ENCODE measurements at places on chromosomes 4 and X.

- no peak for DNase-seq
These were observed 61.1 kb downstream of the ABCG2 start for GRCh38 chr4:88097301-88097700.

- DNase-seq, result no peak
These were observed 168.8 kb downstream of the CLCN4 start for GRCh38 chrX:10325611-10326010.

DNA sequence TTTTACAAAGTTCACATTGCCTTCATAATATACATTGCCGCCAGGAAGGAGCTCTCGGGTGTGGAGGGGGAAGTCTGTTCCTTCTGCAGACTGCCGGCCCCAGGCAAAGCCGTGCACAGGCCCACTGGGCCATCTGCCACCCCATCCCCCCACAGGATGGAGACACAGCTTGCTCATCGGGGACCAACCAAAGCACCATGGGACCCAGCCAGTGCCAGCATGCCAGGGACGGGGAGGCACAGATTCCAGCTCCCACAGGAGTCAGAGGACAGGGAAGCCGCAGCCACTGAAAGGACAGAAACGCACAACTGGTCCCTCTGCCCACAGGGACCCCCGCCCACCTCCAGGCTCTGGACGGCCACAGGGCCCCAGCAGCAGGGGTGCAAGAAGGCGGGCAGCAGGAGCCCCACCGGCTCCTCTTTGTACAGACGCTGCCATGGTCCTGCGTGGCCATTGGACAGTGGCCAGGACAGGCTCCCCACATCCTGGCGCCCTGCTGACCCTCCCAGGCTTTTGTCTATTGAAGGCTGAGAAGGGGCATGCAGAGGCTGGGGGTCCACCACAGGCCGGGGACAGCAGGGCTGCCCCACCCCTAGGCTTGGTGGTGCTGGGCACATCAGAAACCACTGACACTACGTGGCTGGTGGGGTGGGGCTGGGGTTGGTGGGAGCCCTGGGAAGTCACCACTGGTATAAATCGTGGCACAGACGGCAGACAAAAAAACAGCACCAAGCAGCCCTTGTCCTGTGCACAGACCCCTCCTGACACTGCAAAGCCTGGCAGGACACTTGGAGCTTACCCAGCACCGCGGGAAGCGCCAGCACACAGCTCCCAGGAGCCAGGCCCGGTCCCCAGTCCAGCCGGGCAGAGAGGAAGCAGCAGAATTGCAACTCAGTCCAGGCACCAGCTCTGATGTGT is 89.0 kb downstream of the FAM53A start:
- DNase-seq, result no peak

GRCh38 chr4:7199129-7199725 is 6.9 kb downstream of the SORCS2 start:
- no peak for DNase-seq

GRCh38 chrX:20060961-20061748 is 55.6 kb downstream of the MAP7D2 start:
- DNase-seq, result no peak

- no peak for DNase-seq
These were observed 1113.7 kb downstream of the STIM2 start for GRCh38 chr4:27974339-27974738.

DNA sequence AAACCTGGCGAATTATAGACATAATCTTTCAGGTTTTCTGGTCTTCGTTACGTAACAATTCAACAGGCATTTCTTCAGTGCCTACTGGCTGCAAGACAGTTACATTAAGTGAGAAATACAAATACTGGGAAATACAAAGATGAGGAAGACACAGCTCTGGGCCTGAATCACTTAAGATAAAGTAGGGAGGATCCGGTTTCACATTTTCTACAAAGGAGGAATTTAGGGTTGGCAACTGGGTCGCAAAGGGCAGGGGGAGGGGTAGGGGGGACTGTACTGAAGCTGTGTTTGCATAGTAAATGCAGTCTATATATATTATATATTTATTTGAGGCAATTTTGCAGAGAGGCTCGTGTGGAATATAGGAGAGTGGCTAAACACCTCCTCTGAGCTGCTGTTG is 107.4 kb downstream of the MAML3 start:
- no peak for DNase-seq

DNA sequence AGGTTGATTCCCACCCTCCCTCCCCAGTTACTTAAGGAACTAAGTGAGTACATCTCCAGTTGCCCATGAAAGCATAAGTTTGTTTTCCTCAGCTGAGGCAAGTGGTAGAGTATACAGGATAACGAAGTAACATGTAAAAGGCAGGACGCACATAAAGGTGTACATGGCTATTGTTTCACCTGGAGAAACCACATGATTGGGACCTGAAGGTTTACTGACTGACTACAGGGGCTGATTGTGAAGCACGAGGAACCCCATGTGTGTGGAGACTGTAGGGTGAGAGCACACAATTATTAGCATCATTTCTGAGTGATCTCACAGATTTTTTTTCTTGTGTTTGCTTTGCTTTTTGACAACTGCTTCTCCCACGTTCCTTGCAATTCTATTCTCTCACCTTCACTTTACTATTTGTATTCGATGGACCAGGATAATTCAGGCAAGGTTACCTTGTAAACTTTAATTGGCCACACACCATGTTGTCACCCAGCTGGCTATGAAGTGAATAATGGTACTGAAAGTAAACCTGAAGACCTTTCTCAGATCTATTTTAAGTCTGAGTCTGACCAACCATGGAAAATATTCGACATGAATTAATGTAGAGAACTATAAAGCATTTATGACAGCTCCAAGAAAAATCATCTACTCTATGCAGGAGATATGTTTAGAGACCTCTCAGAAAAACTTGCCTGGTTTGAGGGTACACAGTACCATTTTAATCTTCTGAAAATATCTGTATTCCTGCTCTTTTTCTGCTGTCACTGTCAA is 102.5 kb upstream of the MYOZ2 start:
- no peak for DNase-seq

GRCh38 chrX:11381464-11381863 is 88.3 kb downstream of the AMELX start:
- peak; percentile 28 for DNase-seq

GRCh38 chr4:168881781-168882420 is 128.2 kb downstream of the CBR4 start:
- DNase-seq, result no peak

GRCh38 chr4:86561256-86561655 is 32.9 kb upstream of the PTPN13 start:
- DNase-seq, result no peak

DNA sequence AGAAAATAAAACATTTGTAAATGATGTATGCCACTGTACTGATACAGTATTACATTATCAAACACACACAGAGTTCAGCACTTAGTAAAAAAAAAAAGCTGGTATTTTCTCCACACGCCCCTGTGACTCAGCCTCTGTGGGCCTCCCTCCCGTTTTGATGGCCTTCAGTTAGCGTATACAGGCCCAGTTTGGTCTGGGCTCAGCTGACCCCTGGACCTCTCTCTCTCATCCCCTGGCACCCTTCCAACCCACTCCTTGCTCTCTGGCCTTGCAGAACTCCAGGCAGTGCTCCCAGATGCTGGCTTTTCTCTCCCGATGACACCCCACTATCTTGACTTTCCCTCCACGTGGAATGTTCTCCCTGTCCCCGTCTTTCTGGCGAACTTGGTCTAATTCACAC is 89.0 kb upstream of the LIMCH1 start:
- no peak for DNase-seq

DNA sequence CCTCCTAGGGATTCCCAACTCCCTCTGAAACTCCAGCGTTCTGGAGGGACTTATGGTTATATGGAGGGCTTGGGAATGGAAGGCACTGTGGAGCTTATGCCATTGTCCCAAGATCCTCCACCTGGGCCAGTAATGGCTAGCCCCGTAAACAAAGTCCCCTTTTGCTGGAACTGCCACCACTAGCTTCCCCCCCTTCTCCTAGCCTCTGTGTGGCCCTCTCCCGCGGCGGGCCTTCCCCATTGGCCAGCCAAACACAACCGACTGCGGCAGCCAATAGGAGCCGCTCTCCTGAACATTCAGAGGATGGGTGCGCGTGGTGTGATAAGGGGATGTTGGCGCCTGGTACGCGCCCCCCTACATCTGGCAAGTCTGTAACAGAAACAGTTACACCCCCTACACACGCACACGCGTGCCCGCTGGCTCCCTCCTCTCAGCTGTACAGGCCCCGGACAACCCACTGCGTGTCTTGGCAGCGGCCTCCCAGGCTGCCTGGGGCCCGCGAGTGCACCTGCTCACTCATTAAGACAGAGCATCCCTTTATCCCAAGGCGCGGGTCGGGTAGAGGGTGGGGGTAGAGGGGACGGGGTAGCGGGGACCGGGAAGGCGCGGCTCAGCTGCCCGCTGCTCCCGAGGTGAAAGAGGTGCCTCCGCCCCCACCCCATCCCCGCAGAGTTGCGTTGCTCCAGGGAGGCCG is 863 bp upstream of the RAB33A start:
- DNase-seq, result peak; percentile 38

GRCh38 chrX:24168807-24169206 is 19.3 kb downstream of the ZFX start:
- no peak for DNase-seq

GRCh38 chr4:37646247-37646646 is 39.9 kb downstream of the RELL1 start:
- no peak for DNase-seq

DNA sequence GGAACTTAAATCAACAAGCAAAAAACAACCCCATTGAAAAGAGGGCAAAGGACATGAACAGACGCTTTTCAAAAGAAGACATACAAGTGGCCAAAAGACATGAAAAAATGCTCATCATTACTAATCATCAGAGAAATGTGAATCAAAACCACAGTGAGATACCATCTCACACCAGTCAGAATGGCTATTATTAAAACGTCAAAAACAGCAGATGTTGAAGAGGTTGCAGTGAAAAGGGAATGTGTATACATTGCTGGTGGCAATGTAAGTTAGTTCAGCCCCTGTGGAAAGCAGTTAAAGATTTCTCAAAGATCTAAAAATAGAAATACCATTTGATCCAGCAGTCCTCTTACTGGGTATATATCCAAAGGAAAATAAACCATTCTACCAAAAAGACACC is 22.6 kb downstream of the RTL9 start:
- no peak for DNase-seq

DNA sequence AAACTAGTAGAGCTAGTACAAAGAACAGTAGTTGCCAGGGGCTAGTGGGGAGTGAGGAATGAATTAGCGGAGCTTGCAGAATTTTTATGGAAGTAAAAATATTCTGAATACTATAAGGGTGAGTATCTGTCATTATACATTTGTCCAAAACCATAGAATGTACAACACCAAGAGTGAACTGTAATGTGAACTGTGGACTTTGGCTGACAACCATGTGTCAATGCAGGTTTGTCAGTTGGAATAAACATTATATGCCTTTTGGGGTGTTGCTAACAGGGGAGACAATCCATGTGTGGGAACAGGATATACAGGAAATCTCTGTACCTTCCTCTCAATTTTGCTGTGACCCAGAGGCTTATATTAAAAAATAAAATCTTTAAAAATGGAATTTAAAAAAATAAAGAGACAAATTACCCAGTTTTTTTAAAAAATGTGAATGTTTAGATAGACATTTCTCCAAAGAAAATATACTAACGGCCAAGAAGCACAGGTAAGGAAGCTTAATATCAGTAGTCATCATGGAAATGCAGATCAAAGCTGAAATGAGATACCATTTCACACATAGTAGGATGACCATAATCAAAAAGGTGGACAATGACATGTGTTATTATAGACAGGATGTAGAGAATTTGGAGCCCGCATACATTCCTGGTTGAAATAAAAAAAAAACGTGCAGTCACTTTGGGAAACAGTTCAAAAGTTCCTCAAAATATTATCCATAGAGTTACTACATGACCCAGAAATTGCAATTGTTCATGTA is 899.8 kb downstream of the RAB28 start:
- DNase-seq, result no peak

- DNase-seq, result no peak
These were observed 1.2 kb upstream of the BLTP1 start for GRCh38 chr4:122150931-122151330.

DNA sequence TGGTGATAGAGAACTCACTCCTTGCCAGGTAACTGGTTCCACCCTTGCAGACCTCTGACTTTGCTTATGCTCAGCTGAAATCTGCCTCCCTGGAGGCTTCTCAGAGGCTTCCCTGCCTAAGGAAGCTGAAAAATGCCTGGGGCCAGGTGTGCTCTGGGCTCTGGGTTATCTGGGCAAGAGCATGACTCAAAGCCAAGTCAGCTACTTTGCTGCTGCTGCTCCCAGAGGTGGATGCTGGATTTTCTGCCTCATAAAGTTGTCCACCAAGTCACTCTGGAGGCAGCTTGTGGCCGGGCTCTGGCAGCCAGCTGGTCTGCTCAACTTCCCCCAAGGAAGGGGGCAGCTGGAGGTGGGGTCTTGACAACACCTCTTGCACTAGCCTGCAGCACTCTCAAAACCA is 132.7 kb downstream of the PJA1 start:
- no peak for DNase-seq

DNA sequence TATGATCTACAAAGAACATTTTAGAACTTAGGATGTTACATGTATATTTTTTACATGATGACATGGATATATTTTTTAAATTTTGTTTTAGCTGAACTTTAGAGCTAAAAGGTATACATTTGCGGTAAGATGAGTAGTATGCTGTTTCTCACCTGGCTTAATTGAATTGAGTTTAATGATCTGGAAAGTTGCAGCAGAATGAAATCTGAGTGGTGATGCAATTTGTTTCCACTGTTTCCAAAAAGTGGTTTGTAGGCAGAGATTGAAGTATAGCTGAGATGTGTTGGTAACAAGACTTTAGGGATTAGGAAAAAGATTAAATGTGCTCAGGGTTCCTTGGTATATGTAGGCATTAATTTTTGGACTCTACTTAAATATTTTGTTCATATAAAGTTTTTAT is 68.1 kb downstream of the HPF1 start:
- DNase-seq, result no peak

DNA sequence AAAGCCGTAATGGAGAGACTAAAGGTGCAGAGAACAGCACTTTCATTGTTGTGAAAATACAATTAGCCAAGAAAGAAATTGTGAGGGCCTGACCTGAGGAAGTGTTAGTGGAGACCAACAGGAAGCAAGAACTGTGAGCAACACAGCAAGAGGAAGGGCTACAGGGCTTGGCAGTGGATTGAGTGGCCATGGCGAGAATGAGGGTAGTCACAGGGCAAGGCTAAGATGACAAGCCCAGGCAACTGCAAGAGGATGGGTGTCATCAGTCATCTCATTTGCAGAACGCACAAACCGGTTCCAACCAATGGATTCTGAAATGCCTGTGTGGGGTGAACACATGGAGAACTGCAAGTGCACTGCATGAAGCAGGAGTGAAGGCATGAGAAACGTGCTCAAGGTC is 3.6 kb downstream of the SLC10A6 start:
- no peak for DNase-seq

DNA sequence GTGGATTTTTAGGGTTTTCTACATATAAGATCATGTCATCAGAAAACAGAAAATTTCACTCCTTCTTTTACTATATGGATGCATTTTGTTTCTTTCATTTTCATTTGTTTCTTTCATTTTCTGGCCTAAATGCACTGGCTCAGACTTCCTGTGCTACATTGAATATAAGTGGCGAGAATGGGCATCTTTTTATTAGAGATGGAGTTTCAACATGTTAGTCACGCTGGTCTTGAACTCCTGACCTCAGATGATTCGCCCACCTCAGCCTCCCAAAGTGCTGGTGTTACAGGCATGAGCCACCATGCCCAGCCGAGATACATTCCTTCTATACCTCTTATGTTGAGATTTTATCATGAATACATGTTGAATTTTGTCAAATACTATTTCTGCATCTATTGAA is 61.8 kb downstream of the BRWD3 start:
- no peak for DNase-seq

Measured in hematopoietic multipotent progenitor cell treated with erythropoietin and hydrocortisone succinate and interleukin-3 and kit ligand, for 15 days (in vitro differentiated cells).